T-cell (primary cell): ENCODE measurements at places on chromosomes 1 and 21.

DNA sequence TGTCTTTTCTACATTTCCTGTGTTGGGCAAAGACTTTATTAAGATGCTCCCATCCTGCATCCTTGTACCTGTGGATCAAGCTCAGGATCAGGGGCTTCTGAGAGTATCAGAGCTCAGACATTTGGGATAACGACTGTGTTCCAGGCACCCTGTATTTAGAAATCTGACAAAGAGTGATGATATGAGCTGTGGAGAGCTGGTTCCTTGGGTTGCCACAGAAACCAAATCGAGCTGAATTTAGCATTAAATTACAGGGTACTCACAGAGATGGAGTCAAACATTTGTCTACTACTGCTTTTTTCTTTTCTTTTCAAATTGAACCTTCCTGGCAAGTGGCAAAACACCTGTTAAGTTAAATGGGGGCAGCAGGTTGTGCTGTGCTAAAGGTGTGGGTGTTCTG is 110.6 kb downstream of the XCL2 start:
- no peak for DNase-seq

DNA sequence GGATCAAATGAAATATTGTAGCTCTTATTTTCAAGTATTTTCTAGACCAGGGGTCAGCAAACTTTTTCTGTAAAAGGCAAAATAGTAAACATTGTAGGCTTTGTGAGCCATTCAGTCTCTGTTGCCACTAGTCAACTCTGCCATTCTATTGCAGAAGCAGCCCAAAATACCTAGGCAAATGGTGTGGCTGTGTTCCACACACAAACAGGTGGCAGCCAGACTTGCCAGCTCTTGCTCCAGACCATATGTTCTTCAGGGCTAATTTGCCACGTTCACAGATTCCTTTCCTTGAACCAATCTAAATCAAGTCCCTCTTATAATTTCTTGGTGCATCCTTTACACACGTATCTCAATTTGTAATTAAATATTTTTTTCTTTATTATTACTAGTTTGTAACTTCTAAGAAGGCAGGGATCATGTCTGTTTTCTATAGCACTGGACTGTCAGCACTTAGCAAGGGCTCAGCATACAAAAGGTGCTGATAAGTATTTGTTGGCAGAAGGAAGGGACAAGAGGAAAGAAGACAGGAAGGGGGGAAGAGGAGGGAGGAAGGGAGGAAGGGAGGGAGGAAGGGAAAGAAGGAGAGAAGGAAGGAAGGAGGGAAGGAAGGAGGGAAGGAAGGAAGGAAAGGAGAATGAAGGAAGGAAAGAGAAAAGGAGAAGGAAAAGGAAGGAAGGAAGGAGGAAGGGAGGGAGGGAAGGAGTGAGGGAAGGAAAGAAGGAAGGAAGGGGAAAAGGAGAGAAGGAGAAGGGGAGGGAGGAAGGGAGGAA is 106.5 kb upstream of the EDEM3 start:
- DNase-seq = no peak

- no peak for DNase-seq
Observed at GRCh38 chr21:19609611-19610010, 1206.0 kb upstream of the TMPRSS15 start.

DNA sequence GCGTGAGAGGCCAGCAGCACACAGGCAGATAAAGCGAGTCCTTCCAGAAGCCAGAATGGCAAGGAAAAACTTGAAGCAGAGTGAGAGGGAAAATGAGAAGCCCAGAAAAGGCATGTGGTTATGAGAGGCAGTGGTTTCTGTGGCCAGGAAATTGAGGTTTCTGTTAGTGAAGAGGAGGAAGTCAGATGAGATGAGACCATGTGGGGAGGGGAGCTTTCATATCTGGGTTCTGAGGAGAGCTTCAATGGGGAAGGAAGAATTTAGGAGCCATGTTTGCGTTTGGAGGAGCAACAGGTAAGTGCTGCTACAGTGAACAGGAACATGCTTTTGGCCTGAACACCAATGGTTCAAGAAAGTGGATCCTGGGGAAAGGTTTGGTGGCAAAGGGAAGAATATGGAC is 6.1 kb upstream of the CD1A start:
- no peak for DNase-seq

DNA sequence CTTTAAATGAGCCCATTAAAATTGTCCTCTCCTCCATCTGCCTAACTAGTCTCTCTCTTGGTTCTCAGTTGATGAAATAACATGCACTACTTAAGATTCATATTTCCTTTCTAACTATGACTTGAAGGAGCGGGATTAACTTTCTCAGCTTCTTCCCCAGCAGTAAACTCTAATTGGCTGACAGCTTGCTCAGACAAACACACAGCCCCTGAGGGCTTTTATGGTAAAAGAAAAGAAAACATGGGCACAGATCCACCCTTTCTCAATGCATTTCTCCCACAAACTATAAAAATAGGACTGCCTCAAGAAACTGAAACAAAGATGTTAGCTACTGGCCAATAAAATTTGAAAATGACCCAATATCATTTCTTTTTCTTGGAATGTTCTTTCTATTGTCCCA is 703.1 kb downstream of the ADGRL2 start:
- DNase-seq = no peak

GRCh38 chr1:181062836-181063428 is 25.6 kb upstream of the IER5 start:
- DNase-seq = no peak

DNA sequence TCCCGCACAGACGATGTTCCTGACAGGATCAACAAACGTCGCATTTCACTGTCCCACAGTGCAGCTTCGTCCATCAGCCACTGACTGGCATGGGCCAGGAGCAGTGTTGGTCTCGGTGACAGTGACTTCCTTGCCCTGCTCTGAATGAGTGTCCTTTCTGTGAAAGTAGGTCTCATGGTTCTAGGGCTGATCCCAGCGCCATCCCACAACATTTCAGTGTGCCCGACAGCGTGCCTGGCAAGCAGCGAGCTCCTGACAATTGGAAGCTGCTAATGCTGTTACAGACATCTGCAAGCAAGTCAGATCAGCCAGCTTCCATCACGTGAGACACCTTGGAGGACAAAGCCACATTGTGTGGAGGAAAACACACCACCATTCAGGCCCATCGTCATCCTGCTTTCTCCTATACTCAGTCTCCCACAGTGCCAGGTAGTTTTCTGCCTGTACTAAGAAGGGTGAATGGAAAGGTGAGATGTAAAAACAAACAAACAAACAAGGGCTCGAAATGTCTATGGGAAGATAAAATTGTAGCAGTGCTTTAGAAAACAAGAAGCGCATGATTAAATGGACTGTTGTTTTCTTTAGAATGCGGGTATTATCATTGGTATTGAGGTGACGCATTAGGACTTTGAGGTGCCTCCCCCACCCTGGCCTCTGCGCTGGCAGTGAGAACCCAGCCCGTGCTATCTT is 21.9 kb downstream of the ERRFI1 start:
- DNase-seq = no peak

GRCh38 chr1:38690790-38691449 is 168.7 kb downstream of the RRAGC start:
- no peak for DNase-seq

DNA sequence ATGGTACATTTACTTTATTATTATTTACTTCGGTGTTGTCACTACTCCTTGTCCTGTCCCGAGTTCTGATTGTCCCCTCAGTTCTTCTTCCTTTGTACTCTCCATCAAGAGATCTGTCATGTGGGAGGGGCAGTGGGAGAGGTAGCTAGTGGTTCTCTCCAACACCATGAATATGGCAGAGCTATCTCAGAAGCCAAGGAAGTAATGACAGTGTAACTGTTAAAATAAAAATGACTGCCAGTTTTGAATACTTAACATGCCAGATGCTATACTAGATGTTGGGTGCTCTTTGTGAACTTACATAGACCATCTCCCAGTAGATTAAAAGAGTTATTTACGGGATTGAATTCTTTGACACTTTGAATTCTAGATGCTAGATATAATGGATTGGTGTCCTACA is 28.6 kb downstream of the IVNS1ABP start:
- no peak for DNase-seq

DNA sequence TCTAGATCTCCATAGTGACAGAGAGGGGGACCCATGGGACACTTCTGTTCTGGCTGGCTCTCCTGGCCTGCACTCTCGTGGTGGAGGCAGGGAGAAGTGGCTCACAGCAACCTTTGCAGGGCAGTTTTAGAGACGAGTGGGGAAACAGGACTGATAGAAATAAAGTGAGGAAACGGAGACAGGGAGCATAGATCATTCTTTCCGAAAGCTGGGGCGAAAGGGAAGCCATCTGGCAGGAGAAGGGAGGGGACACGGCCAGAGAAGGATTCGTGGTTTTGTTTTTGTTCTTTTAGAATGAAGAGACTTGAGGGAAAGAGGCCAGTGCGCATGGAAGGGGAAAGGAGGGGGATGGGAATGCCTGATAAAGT is 3.5 kb downstream of the TIE1 start:
- DNase-seq = no peak

DNA sequence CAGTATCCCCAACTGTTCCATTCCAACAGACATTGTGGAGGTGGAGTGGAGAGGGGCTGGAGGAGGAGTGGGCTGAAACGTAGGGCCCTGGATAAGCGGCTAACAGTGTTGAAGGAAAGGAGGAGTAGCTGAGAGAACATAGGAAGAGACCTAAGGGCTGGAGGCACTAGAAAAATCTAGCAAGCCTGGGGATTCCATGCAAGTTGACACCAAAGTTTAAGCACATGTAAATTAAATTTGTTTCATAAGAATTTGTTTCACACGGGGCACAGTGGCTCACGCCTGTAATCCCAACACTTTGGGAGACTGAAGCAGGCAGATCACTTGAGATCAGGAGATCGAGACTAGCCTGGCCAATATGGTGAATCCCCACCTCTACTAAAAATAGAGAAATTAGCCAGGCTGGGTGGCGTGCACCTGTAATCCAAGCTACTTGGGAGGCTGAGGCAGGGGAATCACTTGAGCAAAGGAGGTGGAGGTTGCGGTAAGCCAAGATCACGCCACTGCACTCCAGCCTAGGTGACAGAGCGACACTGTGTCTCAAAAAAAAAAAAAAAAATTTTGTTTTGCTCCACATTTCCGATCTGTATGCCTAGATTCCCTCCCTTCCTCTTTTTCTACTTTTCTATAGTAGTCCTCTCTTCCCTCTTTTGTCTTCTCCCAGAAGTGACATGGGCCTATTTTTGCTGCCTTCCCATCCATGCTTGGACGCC is 530 bp upstream of the CD244 start:
- no peak for DNase-seq

GRCh38 chr1:101148980-101149379 is 87.8 kb upstream of the S1PR1 start:
- DNase-seq = no peak

DNA sequence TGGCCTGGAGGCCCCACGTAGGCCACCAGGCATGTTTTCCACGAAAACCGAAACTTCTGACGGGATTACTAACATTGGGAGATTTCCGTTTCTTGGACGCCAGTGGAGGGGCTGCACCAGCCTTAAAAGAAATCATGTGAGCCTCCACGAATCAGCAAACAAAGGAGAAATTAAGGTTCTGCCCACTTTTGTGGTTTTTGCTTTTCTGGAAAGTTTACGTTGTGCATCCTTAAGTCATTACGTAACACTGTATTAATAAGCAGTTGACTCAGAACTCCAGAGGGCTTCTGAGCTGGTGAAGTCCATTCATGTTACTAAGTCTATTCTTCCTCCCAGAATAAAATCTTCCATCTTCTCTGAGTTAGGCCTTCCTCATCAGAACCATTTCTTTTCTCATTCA is 168.5 kb downstream of the PSMG1 start:
- DNase-seq = no peak

- DNase-seq = no peak
Observed at GRCh38 chr1:85125891-85126290, 74.9 kb downstream of the SYDE2 start.
